Fibroblast of mammary gland (primary cell): ENCODE measurements at places on chromosomes 6 and 20.

- no peak for DNase-seq
Measured at GRCh38 chr6:87291883-87292282, 30.5 kb upstream of the SMIM8 start.

DNA sequence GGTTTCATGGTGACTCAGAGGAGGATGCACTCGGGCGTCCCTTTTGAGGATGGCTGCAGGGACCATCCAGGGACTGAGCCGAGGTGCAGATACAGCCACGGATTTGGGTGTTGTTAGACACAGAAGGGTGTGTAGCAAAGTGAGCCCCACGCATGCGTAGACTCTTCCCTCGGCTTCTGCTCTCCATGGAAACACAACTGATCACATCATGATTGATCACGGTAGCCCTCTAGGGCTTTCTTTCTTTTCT lies 606 bp upstream of the ULBP1 start:
- DNase-seq, result no peak

GRCh38 chr6:7591770-7592169 lies 1.8 kb downstream of the SNRNP48 start:
- no peak for DNase-seq

GRCh38 chr6:169190144-169190584 lies 63.5 kb downstream of the THBS2 start:
- peak; percentile 90 for DNase-seq

- DNase-seq, result no peak
Measured at GRCh38 chr6:143126574-143126941, 65.9 kb downstream of the AIG1 start.

DNA sequence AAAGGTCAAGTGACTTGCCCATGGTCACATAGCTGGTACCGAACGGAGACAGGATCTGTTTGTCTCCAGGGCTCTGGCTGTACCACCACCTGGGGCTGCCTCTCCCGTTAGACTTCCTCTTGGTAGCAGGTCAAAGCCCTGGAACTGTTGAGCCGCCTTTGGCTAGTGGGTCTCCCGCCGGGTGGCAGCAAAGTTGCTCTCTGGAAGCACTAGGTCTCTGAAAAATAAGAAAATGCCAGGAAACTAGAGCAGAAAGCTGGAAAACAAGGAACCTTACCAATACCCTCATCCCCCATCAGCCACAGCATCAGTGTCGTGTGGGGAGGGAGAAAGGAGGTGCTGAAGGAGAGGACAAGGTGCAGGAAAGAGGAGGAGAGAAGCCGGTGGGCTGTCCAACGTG lies 291.0 kb upstream of the SUPT3H start:
- DNase-seq, result no peak

- no peak for DNase-seq
Measured at GRCh38 chr20:58328836-58329235, 19.3 kb downstream of the RAB22A start.

DNA sequence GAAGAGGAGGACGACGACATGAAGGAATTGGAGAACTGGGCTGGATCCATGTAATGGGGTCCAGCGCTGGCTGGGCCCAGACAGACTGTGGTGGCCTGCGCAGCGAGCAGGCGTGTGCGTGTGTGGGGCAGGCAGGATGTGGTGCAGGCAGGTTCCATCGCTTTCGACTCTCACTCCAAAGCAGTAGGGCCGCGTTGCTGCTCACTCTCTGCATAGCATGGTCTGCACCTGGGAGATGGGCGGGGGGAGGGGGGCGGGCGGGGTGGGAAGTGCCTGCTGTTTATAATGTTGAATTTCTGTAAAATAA lies 42.3 kb downstream of the CHMP4B start:
- no peak for DNase-seq

DNA sequence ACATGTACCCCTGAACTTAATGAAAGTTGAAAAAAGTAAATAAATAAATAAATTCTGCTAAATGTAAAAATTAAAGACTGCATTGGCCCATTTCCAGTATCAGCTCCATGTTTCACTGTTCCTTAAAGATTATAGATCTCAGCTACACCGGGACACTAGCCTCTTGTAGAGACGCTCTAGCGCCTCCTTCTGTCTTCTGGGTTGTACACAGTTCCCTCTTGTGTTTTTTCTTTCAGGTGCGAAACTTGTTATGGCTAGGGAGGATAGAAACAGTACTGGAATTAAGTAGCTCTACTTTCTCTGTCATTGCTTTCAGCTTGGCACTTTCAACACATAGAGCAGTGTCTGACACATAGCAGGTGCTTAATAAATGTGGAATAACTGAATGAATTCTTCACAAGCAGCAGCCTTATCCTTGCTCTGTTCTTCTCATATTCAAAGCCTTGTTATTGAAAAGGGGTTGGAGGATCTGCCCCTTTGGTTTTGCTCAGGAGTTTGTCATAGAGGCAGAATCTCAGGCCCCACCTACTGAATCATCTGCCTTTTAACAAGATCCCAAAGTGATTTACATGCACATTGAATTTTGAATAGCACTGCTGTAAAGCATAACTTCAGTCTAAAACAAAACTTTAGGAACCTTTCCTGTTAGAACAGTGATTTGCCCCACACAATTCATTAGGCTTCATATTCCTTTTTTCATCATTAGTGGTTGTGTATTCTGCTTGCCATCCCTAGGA lies 92.3 kb downstream of the FIG4 start:
- DNase-seq, result peak; percentile 49

- DNase-seq, result peak; percentile 59
Measured at GRCh38 chr6:57216235-57217101, 5.6 kb downstream of the RAB23 start.

DNA sequence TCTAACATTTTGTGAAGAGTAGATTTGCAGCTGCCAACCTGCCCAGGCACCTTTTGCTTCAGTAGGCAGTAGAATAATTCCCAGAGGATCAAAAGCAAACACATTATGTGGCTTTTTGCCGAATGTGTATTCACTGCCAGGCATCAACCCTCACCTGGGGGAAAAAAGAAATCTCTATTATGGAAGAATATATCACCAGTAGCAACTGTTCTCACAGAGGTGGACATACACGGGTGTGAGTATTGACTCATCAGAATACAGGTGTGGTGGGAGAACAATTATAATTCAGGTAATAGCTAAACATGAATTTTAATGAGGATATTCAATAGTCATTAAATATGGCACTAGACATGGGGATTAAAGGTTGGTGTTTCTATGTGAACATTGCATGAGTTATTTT lies 910.7 kb downstream of the TFAP2A start:
- DNase-seq, result no peak

DNA sequence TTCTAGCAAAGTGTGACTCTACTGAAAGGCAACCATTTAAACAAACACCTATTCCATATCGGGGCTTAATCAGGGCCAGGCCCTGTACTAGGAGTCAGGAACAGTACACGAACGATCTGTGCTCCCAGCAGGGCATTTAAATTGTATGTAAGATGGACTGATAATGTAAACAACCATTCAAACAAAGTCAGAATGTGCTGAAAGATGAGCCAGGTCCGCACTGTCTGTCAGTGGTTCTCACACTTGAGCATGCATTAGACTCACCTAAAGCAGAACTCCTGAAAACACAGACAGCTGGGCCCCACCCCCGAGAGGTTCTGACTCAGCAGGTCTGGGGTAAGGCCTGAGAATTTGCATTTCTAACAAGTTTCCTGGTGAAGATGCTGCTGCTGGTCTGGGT lies 81.6 kb downstream of the PXDC1 start:
- DNase-seq, result no peak

- peak; percentile 40 for DNase-seq
Measured at GRCh38 chr6:17986656-17987446, 584 bp downstream of the KIF13A start.

- no peak for DNase-seq
Measured at GRCh38 chr20:62039738-62040137, 25.9 kb downstream of the TAF4 start.

DNA sequence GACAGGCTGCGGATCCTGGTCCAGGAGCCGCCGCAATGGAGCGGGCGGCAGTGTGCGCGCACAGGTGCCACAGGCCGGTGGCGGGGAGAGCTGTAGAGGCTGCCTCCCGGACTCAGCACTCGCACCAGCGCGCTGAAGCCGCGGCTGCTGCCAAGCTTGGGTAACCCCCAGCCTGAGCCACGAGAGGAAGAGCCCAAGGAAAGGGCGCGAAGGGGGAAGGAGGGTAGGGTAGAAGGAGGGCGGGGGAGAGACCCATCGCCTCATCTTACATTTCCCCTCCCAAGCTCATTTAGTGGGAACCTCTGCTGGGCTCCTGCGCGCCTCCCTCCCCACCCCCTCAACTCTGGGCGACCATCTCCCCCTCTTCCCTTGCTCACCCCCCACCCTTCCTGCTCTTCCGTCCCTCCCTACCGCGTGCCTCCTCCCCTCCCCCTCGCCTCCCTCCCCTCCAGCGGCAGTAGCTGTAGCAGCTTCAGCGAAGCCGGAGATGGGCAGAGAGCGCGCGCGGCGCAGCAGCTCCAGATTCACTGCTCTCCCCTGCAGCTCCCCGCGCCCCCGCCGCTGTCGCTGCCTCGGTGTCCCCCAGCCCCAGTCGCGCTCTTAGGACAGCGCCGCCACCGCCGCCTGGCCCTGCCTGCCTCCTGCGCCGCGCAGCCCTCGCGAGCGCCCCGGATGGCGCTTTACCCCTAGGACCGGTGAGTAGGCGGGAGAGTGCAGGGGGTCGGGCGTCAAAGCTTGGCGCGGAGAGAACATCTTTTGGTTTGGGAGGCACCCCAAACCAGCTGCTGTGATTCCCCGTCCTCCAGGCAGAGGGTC lies at the start of gene FUT9:
Gene FUT9 (plus strand): TSS at position 457 of the 816 bp plus-strand sequence. CDS start 187,182 bp downstream, outside the sequence.
- no peak for DNase-seq

DNA sequence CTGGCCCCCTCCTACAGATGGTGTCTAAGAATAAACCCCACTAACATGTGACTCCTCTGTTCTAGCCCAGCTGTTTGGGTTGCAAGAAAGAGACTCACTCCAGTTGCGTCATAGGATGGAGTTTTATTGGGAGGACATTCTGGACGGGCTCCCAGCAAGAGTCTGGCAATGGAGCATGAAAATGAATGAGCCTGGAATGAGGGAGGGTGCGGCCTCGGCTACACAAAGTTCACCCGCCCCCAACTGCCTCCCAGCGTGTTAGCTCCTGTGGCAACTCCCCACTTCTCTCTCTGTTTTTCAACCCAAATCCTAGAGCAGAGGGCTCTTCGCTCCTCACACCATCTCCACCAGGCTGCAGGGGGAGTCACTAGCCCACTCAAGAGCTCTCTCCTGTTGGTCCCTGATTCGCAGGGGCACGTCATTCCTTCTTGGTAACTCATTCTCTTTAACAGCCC lies 5.1 kb upstream of the ADAM33 start:
- DNase-seq, result peak; percentile 96

GRCh38 chr6:123415844-123416468 lies 220.8 kb downstream of the TRDN start:
- peak; percentile 65 for DNase-seq

DNA sequence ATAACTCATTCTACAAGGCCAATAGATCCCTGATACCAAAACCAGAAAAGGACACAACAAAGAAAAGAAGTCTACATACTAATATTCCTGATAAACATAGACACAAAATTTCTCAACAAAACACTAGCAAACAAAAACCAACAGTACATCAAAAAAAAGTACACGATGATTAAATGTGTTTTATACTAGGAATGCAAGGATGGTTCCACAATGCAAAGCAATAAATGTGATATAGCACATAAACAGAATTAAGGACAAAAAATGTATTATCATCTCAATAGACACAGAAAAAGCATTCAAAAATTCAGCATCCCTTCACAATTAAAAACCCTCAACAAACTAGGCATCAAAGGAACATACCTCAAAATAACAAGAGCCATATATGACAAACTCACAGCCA lies 23.2 kb downstream of the TREM1 start:
- no peak for DNase-seq

DNA sequence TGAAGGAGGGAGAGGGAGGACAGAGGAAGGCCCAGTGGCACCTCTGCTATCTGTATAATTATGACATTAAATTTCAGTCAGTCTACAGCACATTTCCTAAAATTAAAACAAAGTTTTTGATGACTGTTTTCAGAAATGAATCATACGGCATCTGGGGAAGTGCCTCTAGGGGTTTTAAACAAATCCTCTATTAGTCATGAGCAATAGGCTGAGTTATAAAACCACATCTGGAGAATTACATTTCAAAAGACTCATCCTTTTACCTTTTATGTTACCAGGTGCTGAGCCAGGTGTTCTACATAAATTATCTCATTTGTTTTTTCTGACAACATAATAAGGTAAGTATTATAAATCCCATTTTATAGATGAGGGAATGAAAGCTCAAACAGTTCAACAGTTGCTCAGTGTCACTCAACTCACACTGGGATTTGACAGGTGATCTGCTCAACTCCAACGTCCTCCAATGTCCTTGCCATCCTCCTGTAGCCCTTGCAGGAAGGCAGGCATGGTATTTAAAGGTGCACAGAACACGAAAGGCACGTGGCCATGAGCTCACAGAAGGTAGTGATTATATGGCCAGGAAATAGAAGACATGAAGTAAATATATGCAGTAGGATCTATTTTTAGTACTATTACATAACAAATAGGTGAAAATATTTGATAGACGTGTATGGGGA lies 184.2 kb upstream of the MAN1A1 start:
- peak; percentile 86 for DNase-seq

DNA sequence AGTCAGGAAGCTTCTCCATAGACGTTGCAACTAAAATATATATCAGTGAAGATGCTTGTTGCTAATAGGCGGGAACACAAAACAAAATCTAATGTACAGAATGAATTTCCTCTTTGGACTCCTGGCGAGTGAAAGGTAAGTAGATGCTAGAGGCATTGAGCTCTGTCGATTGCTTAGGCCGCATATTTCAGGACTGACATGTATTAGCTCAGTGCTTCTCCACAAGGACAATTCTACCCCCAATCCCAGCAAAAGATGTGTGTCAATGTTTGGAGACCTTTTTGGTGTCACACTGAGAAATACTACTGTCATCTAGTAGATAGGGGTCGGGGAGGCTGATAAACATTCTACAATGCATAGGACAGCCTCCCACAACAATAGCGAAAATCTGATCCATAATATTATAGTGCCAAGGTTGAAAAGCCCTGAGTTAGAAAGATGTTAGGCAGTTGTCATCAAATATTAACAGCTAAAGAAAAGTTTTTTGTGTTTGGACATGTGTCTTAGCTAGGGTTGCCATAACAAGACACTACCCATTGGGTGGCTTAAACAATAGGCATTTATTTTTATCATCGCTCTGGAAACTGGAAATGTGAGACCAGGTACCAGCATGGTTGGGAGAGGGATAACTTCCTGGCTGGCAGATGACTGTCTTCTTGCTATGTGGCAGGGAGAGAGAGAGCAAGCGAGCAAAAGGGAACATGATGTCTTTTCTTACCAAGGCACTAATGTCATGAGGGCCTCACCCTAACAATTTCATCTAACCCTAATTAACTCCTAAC lies 48.0 kb upstream of the BCAS1 start:
- no peak for DNase-seq

- DNase-seq, result peak; percentile 90
Measured at GRCh38 chr6:32970413-32971241, 2.2 kb downstream of the BRD2 start.

DNA sequence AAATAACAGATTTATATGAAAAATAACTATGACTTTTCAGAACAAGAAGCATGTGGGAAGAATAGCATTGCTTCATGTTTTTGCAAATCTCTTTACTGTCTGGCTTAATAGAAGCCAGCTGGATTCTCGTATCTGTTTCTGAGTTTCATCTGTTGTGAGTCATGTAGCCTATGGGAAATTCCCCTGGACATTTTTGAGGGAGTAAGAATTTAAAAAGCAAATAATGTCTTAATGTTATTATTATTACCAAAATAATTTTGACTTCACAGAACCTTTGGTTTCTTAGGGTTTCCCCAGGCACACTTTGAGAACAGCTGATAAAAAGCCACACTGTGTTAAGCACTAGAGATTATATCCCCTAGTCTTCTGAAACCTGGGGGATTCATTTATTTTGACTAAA lies 75.8 kb downstream of the SYCP2L start:
- peak; percentile 87 for DNase-seq
